Endothelial cell (in vitro differentiated cells): ENCODE measurements at places on chromosomes 3 and 15.

DNA sequence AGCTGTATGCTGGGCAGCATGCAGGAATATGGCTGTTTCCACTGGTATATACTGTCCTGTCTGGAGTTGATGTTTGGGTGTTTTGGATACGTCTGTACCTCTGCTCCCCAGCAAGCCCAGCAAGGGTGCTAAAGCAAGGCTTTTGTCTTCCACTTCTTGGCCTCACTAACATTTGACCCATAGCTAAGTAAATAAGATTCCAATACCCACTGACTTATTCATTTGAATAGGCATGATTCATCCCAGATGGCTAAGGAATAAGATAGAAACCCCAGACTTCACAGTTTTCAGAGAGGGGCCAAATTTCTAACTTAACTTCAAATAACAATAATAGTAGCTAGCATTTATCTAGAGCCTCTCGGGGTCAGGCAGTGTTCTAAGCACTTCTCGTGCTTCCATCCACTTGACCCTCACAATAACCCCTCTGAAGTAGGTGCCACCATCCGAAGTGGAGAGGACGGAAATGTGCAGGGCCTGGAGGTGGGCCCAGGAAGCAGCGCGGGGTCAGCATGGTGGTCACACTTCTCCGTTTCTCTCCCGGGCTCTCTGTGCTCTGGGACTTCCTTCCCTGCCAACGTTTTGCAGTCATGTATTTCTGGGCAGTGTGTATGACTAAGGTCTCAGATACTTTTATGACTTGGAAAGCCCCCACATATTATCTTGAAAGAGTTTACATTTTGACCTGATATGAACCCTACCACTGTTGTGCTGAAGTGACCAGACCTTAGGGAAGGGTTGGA, 39.3 kb downstream of the LRRK1 start:
- no peak overlapping the region for H3K4me3 ChIP-seq
- H3K36me3 ChIP-seq, result no peaks in the 10 kb centered on the region
- peaks cover 19% of the 10 kb centered on the region for H3K4me1 ChIP-seq
- H3K27me3 ChIP-seq, result peaks cover 2% of the 10 kb centered on the region
- no peak for DNase-seq

GRCh38 chr15:31887246-31887645, 143.1 kb upstream of the CHRNA7 start:
- H3K27me3 ChIP-seq, result no peaks in the 10 kb centered on the region
- no peaks in the 10 kb centered on the region for H3K4me1 ChIP-seq
- no peaks in the 10 kb centered on the region for H3K36me3 ChIP-seq

- H3K4me3 ChIP-seq, result peak overlapping the region; percentile 90
- H3K27me3 ChIP-seq, result peaks cover 8% of the 10 kb centered on the region
- peak; percentile 4 for DNase-seq
- no peaks in the 10 kb centered on the region for H3K36me3 ChIP-seq
- peak overlapping the region; percentile 32 for H3K27ac ChIP-seq
- peaks cover 7% of the 10 kb centered on the region for H3K4me1 ChIP-seq
These were observed 71.7 kb downstream of the CYP19A1 start for GRCh38 chr15:51266656-51267050.

- no peak overlapping the region for H3K4me3 ChIP-seq
- peaks cover 20% of the 10 kb centered on the region for H3K4me1 ChIP-seq
- H3K27ac ChIP-seq, result no peak overlapping the region
- H3K27me3 ChIP-seq, result peaks cover 2% of the 10 kb centered on the region
- no peaks in the 10 kb centered on the region for H3K36me3 ChIP-seq
These were observed 18.9 kb downstream of the SH3BP5 start for GRCh38 chr3:15313461-15313860.

DNA sequence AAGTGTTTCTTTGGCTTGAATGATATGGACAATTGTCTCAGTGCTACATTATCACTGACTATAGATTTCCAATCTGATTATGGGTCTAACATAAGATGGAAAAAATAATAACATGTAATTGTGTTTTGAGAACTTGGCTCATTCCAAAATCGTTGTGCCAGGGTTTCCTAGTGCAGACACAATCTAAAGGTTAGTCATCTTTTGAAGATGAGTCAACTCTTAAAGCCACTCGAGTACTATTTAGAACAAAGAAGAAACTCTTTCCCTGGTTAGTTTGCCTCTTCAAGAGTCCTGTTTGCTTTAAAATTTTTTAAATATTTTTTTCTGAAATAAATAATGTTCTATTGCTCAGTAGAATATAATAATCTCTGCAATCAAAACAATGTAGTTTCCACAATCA, 301.0 kb downstream of the CADM2 start:
- no peaks in the 10 kb centered on the region for H3K27me3 ChIP-seq
- no peak overlapping the region for H3K27ac ChIP-seq
- no peak for DNase-seq
- H3K4me1 ChIP-seq, result peaks cover 5% of the 10 kb centered on the region
- H3K36me3 ChIP-seq, result no peaks in the 10 kb centered on the region
- H3K4me3 ChIP-seq, result no peak overlapping the region

DNA sequence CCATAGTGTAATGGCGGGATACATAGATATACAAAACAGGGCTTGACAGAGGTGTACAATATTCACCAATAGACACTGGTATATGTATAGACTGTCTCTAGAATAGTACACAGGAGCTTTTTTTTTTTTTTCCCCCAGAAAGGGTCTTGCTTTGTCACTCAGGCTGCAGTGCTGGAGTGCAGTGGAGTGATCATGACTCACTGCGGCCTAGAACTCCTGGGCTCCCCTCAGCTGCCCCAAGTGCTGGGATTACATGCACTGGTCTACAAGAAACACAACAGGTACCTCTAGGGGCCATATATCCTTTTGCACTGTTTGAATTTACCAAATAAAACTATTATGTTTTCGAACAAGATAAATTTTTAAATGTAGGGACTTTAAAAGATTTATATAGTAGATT, 12.3 kb downstream of the RHOA start:
- H3K4me3 ChIP-seq, result no peak overlapping the region
- H3K4me1 ChIP-seq, result peaks cover 24% of the 10 kb centered on the region
- H3K36me3 ChIP-seq, result peaks cover 20% of the 10 kb centered on the region
- H3K27ac ChIP-seq, result no peak overlapping the region

GRCh38 chr15:85479071-85479647, 98.8 kb downstream of the AKAP13 start:
- H3K36me3 ChIP-seq, result no peaks in the 10 kb centered on the region
- no peak for DNase-seq
- peaks cover 14% of the 10 kb centered on the region for H3K27me3 ChIP-seq
- H3K4me3 ChIP-seq, result no peak overlapping the region
- H3K4me1 ChIP-seq, result peaks cover 79% of the 10 kb centered on the region
